IMR-90 (cell line): ENCODE measurements at places on chromosomes 1 and 21. TPM values are rescaled to one million over a fixed set of nuclear protein-coding genes. Genes with fewer than 3 reads are reported as not detected.

Gene DAB1
- total RNA-seq, result 0.18 and 0.56 TPM in 2 replicates

Gene RGS1
- total RNA-seq, result not detected in 2 replicates

Gene C1orf94
- not detected in 2 replicates for total RNA-seq

Gene RNU1-1
- total RNA-seq, result under 0.01 TPM in 2 replicates

Gene RUSC1
- 4.1 and 4.2 TPM in 2 replicates for total RNA-seq

Gene BTF3L4
- 41.2 and 46.4 TPM in 2 replicates for total RNA-seq

Gene TNFSF4
- total RNA-seq, result 19.7 and 23.6 TPM in 2 replicates

Gene CYYR1
- not detected in 2 replicates for total RNA-seq
